GM19239 (cell line): ENCODE measurements at places on chromosomes 6 and 20.

DNA sequence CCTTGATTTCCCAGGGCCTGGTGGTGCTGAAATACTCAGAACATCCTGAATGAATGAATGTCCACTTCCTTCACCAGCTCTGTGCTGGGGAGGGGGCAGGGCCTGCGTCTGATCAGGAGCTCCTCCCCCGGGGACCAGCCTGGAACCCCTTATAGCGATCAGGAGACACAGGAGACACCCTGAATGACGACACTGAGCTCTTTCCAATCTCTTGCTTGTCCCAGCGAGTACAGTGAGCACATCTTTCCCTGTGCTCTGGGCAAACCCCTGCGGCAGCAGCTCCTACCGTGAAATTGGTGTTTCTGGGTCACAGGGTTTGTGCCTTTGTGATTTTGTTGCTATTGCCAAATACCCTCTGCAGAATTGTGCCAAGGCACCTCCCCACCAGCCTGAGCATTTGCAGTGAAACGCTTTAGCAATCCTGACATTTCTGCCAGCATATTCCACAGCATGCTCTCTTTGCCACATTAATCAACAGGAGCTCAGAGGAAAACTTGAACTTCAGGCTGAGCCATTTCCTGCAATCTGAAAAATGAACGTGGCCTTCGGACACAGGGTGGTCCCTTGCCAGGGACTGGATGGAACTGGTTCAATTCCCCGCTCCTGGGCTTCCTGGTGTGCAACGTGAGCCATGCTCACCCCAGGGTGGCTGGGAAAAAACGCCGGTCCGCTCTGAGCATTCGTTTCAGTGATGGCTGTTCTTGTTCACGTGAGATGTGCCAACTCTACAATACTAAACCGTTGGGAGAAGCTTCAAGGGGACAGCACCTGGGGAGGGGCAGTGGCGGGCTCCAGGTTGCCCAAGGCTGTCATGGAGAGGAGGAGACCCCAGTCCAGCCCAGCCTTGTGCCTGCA lies 23.1 kb upstream of the MRGBP start:
- no peak for DNase-seq

DNA sequence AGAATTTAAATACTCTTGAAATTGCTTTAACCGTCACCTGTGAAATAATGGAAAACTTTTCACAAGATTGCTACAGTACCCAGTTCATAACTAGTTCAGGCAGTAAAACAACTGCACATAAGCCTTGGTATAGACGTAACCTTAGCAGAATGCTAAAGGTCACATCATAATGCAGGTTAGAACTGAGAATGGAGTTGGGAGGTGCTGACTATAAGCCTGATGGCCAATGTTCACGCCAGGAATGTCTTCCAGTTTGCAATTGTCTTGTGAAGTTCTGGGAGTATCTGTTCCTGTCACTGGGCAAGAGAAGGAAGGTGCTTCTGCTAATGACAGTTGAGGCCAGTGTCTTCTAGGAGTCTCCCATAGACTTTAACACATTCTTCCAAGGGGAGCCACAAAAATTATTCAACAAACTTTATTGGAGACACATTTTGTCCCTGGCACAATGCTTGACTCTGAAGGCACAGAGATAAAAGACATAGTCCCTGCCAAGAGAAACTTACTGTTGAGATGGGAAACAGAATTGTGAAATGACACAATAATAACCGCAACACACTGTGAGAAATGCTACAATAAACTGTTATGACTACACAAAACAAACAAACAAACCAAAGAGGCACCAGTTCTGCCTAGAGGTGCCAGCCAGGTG lies 24.6 kb upstream of the CEP162 start:
- no peak for DNase-seq

GRCh38 chr6:107621229-107621937 lies 131.5 kb downstream of the SOBP start:
- no peak for DNase-seq

DNA sequence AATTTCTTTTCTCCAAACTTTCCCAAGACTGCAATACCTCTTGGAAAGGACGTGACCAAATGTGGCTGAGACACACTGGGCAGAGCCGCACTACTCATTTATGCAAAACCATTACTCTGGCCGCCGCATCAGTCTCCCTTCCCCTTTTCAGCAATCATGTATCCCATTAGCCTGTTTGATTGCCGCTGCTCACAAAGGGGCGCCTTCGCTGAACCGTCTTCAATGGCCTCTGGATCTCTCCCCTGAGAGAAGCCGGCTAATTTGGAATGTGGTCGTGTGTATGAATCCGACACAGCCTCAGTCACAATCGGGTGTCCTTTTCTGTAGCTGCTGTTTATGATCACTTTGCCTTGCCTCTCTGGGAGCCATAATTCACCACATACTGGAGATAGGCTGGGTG lies 361.1 kb downstream of the ZFAND3 start:
- no peak for DNase-seq

DNA sequence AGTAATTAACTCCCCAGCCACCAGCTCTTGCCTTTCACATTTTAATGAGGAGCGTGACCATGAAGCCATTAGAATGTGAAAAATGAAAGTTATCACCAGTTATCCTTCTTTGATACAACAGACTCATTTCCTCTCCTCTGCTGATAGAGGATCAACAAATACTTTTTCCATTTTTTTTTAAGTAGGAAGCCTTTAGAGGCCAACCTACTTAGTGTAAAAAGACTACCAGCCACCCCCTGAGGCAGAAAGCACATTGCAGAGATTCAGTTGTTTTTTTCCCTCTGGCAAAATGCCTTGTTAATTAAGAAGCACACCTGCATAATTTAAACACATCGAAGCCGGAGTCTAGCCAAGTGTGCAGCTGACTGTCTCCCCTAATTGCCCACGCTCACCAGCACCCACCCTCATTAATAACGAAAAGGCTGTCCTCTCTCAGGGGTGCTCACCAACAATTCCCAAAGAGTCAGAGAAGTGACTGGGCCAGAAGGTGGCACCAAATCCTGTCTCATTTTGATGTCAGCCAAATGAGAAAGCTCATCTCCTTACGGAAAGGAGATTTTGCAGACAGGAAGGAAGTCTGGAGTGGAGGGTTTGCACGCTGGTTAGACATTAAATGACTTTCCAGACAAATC lies 60.9 kb upstream of the MC3R start:
- DNase-seq = no peak

DNA sequence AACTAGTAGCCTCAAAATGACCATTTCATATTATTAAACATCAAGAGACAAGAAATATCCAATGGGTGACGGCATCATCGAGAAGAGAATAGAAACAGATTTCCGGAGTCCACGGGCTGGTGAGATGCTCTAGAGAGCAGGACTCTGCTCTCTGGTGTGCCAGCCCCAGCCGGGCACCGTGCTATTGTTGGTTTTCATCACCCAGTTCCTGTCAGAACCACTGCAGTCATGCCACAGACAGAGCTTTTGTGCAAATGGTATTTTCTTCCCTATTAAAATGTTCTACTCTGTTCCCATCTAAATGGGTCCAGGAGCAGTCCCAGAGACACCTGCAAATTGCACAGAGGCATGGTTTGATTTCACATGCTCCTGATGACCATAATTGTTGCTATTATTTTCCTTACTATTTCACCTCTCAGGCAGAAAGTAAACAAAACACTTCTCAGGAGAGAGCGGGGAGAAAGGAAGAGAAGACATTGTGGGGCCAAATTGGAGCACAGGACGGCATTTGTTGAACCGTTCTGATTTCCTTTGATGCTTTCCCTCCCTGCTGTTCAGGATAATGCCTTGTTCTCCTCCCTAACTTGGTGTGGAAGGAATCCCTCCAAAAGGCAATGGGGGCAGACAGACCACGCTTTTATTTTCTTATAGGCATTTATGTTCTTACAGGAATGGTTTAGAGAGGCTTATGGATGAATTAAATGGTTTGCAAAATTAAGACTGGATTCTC lies 11.4 kb upstream of the RAMACL start:
- no peak for DNase-seq

- DNase-seq = no peak
Measured at GRCh38 chr6:146857980-146858347, 259.2 kb downstream of the ADGB start.

DNA sequence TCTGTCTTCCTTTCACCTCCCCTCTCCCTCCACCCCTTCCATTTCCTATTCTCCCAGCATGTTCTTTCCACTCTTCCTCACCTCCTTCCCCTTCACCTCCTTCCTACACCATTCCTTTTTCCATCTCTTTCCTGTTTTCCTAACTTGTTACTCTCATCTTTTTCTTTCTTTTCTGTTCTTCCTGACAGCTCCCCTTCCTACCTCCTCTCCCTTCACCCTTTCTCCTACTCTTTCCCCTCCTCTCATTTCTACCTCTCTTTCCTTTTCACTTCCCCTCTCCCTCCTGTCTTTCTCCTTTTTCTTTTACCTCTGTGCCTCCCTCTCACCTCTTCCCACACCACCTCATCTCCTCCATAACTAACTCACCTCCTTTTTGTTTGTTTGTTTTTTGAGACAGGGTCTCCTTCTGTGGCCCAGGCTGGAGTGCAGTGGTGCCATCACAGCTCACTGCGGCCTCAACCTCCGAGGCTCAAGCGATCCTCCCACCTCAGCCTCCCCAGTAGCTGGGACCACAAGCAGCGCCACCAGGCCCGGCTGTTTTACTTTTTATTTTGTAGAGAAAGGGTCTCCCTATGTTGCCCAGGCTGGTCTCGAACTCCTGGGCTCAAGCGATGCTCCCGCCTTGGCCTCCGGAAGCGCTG lies 864 bp upstream of the ARFGEF2 start:
- DNase-seq = no peak

DNA sequence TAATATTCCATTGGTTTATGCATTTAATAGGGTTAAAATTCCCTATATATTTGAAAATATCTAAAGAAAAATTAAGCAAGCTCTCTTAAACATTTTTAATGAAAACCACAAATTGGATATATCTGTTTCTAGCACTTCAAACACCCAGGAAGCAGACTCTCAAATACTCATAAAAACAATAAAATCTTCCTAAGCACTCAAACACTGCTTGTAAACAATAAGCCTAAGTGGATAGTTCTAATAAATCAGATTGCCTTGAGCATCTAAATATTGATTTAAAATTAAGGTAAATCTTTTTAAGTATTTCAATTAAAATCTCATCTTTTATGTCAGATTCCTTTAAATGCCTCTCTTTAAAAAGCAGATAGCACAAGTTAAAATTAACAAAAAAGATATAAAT lies 254.4 kb downstream of the KCNQ5 start:
- no peak for DNase-seq

DNA sequence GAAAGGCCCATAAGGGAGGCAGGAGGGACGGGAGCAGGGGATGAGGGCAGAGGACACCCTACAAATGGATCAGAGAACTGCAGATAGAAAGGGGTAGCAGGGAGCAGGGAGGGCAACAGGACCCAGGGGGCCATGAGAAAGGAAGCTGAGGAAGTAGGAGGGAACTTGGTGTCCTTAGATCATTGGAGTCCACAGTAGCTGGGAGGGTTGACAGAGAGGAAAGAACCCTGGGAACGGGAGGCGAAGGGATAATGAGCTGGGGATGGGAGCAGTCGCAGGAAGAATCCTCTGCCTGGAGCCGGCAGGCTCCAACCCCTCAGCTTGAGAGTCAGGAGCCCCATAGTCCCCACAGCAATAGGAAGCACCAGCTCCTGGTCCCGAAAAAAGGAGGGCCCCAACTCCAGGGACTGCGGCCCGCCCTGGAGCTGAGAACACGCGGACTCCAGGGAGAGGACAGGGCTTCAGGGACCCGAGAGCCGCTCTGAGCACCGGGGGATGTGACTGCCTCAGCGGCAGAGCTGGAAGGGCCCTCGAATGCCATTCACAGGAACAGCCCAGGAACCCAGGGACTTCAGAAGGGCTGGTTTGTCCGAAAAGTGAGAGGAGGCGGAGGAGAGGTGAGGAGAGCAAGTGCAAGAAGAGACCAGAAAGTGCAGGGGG lies 32.7 kb downstream of the HLA-A start:
- DNase-seq = no peak

DNA sequence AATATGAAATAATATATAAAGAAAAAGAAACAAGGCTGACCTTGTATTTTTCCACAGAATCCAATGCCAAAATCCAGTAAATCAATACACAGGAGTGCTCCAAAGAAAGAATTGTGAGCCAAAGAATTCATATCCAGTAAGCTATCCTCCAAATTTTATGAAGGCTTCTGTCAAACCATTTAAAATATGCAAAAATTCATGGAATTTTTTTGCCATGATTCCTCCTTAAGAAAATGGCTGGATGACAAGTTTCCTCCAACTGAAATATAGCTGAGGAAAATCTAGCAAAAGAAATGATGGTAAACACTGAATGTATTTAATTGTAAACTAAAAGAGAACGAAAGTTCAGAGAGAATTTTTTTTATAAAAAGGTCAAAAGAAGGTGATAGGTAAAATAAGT lies 290.3 kb downstream of the UBE3D start:
- no peak for DNase-seq

- DNase-seq = no peak
Measured at GRCh38 chr20:32539817-32540675, 45.1 kb downstream of the NOL4L start.

GRCh38 chr20:25212242-25212641 lies 16.7 kb downstream of the ENTPD6 start:
- no peak for DNase-seq

DNA sequence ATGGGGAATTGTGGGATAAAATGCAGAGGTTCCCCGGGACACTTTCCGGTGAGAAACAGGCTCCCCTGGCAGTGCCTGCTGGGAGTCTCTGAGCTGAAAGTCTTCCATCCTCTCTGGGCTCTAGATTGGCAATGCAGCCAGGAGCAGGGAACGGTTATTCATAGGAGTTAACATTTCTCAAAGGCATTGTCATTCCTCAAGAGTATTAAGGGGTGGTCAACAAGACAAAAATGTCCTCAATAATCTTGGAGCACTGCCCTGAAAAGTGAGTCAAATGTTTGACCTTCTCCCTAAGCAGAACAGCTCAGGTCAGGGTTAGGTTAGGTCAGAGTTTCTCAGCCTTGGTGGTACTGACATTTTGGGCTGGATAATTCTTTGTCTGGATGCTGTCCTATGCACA lies 13.2 kb downstream of the BPIFB1 start:
- no peak for DNase-seq
